ENCODE measurements at places on chromosomes 5 and 9. TPM values are rescaled to one million over a fixed set of nuclear protein-coding genes. Genes with fewer than 3 reads are reported as not detected.
A peak's percentile ranks its signal among the peaks of the same experiment; 100 is the strongest.

The SLC24A2 gene
- 0.30 TPM for total RNA-seq

The SPATA31C2 gene
- not detected for total RNA-seq

The ZNF169 gene
- total RNA-seq: 2.8 TPM

The TEX48 gene
- total RNA-seq: not detected

The NPR3 gene
- total RNA-seq: 44.6 TPM

The DPP7 gene
- 150 TPM for total RNA-seq

The PSAT1 gene
- 0.73 TPM for total RNA-seq

The HDHD3 gene
- 14.3 TPM for total RNA-seq

The CENPH gene
- total RNA-seq: 2.9 TPM

The NCBP1 gene
- 18.5 TPM for total RNA-seq

The SLC36A2 gene
- total RNA-seq: not detected

The AGXT2 gene
- total RNA-seq: not detected

- no peak for DNase-seq
Measured at GRCh38 chr9:17986595-17986994, 407.7 kb downstream of the SH3GL2 start.

DNA sequence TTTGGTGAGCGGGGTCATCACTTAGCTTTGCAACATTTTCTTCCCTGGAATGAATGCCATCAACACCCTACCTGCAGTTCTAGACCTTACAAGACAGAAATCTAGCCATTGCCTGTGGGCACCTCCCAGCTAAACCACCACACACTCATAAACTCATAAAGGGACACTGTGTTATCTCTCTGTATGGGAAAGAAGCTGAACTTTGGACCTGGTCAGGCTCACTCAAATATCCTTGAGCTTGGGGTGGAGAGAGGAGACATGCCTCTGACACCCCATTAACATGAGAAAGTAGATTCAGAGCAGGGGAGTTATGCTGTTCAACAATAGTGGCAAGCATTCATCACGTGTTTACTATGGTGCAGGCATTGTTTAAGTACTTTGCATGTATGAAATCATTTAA lies 205.6 kb downstream of the ZNF462 start:
- DNase-seq: no peak

GRCh38 chr5:120463991-120464626 lies at the start of gene PRR16:
PRR16 (plus strand) TSS chr5:120464300.
- DNase-seq: peak; percentile 77

DNA sequence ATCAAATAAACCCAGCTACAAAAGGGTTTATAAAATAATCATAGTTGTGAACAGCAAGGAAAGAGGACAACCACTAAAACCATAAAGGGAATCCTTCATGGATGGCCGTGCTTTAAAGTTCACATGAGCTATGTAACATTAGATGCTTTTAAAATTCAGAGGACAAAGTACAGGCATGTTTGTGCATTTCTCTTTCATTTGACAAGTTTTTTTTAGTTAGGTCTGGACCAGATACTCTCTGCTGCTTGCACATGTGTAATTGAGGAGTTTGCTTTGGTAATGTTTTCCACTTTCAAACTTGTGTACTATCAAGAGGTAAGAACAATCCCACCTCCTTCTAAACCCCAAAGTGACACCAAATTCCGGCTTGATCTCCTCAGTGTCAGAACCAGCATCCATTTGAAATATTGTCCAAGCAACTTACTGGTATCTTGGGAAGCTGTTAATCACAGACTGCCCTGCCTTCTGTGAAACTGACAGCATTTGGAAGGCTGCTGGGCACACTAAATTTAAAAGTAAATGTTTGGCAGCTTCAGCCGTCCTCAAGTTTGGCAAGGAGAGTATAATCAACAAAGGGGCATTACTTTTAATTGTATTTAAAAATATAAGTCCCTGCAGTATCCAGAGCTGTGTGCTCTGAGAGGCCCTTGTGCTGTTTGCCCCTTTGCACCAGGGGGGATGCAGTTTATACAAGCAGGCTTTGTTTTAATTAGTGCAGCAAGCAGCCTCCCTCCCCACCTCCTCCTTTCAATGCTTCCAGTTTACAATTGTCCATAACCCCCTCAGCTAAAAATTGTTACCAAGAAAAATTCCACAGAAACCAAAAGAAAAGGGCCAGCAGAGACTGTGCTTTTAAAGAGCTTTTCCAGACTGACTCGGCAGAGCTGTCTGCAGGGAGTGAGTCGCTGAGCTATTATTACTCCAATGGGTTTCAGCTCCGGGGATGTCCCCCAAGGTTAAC lies 328.3 kb upstream of the MPDZ start:
- DNase-seq: no peak

DNA sequence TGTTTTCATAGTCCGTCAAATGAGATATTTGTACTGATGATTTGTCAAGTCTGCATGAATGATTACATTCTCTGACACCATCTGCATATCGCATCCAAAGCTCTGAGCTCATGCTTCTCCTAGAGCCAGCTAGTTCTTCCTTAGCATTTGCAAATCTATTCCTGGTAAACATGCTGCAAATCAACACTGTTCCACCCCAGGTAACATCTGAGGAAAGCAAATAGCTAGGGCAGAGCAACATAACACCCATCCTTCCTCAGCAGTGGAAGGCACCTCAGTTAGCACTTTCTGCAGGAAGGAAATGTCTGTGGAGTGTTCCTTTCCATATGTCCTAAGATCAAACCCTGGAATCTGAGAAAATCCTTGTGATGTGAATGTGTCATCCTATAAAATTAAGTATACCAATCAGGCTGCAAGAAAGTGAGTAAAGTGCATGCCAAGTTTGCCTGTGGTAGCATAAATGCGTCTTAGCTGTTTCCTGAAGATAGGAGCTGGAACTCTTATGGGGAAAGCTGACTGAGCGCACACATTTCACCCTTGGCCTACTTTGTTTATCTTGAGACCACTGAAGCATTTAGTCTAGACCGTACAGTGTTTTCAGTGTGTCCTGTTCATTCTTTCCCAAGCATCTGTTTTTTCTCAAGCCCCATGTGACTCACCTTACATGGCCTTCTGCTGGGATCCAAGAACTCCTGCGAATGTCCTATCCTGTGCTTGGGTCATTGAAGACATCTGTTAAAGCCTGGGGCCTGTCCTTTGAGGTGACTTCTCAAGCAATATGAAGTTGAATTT lies 50.9 kb upstream of the STARD4 start:
- DNase-seq: no peak

DNA sequence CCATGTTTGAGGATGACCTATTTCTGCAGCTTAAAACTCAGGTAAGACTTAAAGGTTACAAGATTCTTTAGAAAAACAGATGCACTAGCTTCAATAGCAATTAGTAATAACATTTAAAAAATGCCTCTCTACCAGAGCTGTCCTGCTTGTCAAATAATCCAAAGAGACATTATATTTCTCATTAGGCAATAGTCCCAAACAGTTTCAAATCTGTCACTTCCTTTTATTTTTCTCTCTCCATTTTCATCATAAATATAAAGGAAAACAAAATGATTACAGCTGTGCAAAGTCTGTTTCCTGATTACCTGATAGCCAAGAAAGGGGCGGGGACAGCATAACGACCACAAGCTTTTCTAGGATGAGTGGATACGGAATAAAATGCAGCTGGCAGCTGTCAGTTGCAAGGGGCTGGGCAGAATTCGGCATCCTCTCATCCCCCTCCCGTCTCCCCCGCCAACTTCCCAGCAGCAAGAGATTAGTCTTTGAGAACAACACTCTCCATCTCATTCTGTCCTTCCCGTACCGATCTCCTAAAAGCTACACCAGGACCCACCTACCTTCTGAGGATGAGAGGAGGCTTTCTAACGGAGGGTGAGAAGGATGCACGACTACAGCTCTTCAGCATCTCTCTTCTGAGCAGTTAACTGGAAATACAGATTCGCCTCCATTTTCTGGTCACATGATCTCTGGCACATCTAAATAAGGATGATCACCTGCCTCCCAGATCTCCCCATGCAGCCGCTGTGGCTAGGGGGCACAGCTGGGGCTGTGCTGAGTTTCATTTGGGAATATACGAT lies 72.5 kb upstream of the PCA3 start:
- no peak for DNase-seq

DNA sequence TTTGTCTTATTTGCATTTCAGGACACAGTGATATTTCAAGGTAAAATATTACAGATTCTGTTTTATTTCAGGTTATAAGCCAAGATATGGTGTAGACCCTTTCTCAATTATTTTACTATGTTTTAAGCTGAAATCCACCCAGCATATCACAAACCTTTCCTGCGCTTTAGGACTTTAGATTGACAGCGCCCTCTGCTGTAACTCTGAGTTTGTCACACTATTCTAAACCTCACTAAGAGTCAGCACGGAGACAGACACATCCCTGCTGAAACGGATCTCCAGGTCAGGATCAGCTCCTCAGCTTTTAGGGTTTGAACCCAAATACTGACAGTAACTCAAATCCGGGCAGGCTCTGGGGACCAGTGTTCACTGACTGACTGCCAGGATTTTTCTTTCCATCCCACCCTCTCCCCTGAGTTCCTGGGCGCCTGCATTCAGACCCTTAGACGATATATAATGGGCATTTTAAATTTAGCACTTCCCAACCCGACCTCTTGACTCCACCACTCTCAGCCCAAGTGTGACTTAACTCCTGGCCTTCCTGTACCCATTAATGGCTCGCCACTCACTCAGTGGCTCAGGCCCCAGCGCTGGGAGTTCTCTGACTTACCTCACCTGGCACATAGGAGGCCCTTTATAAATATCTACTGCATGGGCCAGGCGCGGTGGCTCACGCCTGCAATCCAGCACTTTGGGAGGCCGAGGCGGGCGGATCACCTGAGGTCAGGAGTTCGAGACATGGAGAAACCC lies 33.5 kb downstream of the TLX3 start:
- DNase-seq: no peak

DNA sequence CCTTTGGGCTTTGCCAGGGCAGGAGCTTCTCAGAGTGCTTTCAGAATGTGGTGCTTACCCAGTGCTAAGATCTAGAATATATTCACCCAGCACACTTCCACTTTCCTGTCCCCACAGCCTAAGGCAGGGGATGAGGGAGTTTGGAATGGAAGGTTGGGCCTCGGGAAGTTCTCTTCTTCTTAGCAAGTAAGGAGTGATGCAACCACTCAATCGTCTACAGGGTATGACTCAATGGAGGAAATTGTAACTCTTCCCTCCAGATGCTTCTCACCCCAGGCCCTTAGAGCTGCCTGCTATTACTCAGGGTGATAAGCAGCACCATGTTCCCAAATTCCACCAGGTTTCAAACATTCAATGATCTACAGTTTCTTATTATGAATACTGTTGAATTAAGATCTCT lies 30.8 kb upstream of the AGGF1 start:
- DNase-seq: no peak

DNA sequence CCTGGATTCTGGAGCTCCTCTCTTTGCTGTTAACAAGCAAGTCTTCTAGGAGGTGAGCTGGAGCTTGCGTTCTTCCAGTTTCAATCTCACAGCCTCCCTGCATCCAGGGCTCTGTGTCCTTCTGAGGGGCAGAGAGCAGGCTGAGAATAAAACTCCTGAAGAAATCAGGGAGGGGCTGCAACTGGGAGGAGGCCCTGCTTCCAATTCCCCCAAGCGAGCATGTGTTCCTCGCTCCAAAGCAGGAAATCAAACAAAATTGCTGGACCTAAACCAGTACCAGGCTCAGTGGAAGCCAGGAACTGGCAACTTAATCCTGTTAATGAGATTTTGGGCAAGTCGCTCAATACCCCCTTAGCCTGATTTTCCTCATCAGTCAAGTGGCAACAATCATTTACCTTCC lies 181.8 kb downstream of the ASTN2 start:
- no peak for DNase-seq

GRCh38 chr9:75891771-75892215 lies 1.3 kb downstream of the PCSK5 start:
- no peak for DNase-seq

GRCh38 chr5:25863811-25864210 lies 1174.6 kb downstream of the CDH9 start:
- no peak for DNase-seq

GRCh38 chr9:24582146-24583126 lies 36.7 kb upstream of the IZUMO3 start:
- no peak for DNase-seq

GRCh38 chr9:75983319-75984045 lies 93.0 kb downstream of the PCSK5 start:
- no peak for DNase-seq

DNA sequence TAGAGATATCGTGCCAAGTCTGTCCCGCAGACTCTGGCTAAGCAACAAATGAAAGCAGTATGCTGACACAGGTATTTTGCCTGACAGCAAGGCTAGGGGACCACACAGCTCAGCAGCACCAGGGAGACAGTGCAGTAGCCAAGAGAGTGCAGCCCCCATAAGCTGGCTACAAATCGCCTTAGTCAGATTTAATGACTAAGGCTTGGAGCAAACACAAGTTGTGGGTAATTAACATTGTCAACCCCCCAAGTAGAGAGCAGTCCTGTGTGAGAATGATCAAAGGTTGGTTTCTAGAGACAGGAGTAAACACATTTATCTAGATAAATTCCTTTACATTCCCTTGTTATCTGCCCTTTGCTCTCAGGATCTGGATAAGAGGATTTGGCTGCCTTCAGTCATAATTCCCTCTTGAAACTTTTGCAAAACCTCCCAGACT lies 1434.5 kb upstream of the CDH6 start:
- no peak for DNase-seq

- no peak for DNase-seq
Measured at GRCh38 chr9:335373-335772, 120.7 kb downstream of the DOCK8 start.

DNA sequence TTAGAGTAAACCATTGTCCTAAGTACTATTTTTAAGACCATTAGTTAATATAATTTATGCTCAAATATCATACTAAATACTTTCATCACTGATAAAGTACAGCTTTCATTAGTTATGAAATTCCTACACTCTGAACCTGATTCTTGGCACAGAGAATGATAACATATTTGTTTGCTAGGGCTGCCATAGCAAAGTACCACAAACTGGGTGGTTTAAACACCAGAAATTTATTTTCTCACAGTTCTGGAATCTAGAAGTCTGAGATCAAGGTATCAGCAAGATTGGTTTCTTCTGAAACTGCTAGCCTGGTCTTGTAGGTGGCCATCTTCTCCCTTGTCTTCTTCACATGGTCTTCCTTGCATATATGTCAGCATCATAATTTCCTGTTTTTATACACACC lies 608.4 kb downstream of the TLE1 start:
- DNase-seq: no peak
